Peyer's patch (tissue), 4 donors: ENCODE measurements at places on chromosomes 12 and 14. TPM values are rescaled to one million over a fixed set of nuclear protein-coding genes. Genes with fewer than 3 reads are reported as not detected.

Gene CCDC177
- not detected for total RNA-seq

Gene TSPAN11
- 1.7 TPM for total RNA-seq

DNA sequence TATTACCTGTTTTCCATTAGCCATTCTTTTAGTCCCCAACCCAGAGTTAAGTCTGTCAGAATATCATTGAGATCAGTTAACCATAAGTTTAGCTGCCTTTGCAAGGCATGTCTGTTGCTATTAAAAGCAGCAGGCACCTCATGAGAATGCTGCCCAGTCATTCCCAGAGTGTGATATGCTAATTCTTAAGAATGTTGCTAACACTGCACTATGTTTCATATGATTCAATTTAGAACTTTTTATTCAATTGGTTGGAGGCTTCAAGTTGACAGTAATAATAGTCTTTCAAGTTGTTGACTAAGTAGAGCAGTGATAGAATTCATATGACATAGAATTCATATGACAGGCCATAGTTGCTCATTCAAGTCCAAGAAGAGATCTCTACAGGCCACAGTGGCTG is 292.3 kb downstream of the FUT8 start:
- no peak for DNase-seq

DNA sequence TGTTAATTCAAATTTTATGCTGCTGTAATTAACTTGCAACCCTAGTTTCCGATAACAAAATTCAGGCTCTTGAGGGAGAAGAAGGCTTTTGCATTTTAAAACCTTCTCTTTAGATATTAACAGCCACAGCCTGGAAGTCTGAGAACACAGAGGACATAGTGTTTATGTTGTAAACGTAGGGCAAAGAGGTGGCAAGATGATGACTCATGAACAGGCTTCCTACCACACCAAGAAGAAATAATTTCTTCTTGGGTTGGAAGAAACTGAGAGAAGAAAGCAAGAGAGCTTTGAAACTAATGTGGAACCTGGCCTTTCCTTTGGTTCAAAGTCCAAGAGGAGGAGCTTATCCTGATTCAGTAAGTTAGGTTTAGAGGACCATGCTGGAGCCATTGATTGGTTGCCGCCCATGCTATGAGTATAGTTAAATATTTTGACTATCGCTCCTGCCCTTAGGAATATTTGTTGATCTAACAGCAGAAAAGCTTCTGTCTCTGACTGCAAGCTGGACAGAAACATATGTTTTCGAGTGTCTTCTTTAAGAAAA is 31.8 kb downstream of the CCDC198 start:
- no peak for DNase-seq

DNA sequence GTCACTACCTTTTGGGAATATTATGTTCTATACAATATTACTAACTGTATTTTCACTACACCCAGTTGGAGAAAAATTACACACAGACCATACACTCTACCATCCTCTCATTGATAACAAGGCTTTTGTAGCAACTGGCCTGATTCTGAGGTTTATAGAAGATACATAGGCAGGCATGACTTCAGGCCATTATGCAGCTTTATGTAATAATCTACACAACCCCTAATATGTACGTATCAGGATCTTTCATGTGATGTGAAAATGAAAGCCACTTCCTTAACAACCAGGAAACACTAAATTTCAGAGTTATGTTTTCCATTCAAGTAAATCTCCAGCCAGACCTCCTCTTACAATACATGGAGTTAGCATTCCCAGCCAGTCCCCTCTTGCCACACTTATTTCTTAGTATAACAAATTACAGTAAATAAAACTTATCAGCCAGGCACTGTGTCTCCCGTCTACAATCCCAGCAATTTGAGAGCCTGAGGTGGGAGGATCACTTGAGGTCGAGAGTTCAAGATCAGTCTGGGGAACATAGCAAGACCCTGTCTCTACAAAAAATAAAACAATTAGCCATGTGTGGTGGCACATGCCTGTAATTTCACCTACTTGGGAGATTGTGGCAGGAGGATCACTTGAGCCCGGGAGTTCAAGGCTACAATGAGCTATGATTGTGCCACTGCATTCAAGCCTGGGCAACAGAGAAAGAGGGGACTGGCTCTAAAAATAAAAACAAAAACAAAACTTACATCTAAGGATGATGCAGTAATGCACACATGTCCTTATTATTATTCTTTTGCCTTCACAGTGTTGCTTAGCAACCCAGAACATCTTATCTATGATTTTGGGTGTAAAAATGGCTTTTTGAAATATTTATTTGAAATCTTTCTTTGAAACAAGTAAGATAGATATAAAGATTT is 10.4 kb upstream of the OSBPL8 start:
- no peak for DNase-seq

DNA sequence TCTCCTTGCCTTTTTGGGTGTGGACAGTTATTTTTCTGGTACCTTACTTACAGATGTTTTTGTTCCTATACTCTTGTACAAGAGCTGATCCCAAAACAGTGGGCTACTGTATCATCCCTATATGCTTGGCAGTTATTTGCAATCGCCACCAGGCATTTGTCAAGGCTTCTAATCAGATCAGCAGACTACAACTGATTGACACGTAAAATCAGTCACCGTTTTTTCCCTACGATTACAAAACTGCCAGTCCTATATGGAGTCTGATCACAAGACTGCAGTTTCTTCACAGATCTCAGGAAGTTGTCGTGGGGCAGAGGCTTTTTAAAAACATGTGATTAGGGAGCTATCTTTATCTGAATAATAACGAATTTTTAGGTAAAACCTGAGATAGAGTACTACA is 1.3 kb downstream of the LYSET start:
- no peak for DNase-seq

DNA sequence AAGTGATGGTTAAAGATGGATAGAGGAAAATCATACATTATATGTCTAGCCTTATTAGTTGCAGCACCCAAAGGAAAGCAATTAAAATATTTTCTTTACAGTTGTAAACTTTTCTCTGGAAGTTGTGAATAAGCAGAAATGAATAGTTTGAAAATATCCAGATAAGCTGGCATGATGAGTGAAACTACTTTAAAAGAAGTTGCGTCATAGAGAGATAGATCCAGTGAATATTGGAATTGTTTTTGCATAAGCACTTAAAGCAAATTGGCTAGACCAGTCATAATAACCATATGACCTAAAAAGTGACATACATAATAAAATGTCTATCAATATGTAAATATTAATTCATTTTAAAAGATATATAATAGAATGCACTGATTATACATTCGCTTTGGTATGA is 132.1 kb downstream of the SOX5 start:
- no peak for DNase-seq

DNA sequence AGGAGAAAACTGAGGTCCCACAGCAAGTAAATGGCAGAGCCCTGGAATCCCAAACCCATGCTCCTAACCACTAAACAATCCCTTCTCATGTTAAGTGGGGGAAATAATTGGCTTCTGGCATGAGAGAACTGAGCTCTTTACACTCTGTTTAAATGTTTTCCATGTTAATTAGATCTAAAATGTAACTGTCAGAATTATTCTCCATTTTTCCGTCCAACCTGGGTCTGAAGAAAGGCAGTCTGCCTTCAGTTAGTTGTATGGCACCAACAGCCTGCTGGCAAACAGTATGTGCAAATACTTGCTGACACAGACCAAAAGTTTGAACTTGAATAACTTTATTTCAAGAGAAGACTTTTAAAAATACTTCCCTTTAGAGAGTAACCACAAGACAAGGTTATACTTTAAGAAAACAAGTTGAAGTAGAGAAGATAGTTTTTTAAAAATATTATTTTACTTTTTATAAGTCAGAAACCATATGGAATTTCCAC is 59.7 kb downstream of the E2F7 start:
- no peak for DNase-seq

GRCh38 chr12:96570579-96570978 is 81.2 kb downstream of the CFAP54 start:
- no peak for DNase-seq
